ENCODE measurements at places on chromosomes 16 and 17. TPM values are rescaled to one million over a fixed set of nuclear protein-coding genes. Genes with fewer than 3 reads are reported as not detected.

Gene G6PC1
- not detected for total RNA-seq

Gene CD300A
- 10.6 TPM for total RNA-seq

DNA sequence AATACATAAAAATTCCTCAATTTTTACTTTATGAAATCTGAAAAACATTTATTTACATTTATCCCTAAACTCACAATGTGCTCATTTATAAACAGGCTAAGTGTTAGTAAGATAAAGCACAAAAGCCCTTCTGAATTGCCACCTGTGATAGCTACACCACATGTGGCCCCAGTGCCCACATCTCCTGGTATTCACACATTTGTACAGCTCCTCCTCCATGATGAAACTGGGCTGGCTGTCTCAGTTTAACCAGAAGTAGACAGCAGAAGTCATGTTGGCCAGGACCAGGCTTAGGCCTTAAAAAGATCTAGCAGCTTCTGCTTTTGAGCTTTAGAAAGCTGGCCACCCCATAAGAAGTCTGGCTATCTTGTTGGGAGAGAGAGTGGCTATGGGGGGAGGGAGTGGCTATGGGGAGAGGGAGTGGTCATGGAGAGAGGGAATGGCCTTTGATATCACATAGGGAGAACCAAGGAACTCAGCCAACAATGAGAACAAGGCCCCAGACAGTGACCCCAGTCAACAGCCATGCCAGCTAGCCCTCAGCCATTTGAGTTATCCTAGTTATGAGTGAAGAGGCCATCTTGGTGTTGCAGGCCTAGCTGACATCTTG, 47.4 kb downstream of the CEP95 start:
- no peak overlapping the region for H3K4me3 ChIP-seq
- peaks cover 15% of the 10 kb centered on the region for H3K36me3 ChIP-seq
- H3K27ac ChIP-seq = no peak overlapping the region
- DNase-seq = no peak
- H3K27me3 ChIP-seq = no peaks in the 10 kb centered on the region
- H3K4me1 ChIP-seq = no peaks in the 10 kb centered on the region

- H3K27ac ChIP-seq = peak overlapping the region; percentile 73
- H3K36me3 ChIP-seq = peaks cover 48% of the 10 kb centered on the region
- H3K4me1 ChIP-seq = peaks cover 49% of the 10 kb centered on the region
- H3K27me3 ChIP-seq = no peaks in the 10 kb centered on the region
- no peak for DNase-seq
These were observed 15.7 kb downstream of the RBL2 start for GRCh38 chr16:53449816-53450517.

Gene C17orf78
- total RNA-seq = not detected

Gene KRTAP4-5
- total RNA-seq = not detected

DNA sequence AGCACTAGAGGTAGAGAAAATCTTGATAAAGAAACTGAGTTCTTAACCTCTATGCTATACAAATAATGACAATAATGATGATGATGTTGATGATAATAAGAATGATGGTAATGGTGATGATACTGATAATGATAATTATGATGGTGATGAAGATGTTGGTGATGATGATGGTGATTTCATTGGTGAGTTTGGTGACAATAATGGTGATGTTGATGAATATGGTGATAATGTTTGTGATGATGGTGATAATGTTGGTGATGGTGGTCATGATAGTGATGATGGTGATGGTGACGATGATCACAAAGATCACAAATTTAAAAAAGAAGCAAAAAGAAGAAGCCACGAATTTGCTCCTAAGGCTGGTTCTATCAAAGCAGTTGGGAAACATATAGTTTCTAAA, 519.0 kb upstream of the C16orf82 start:
- H3K27ac ChIP-seq = no peak overlapping the region
- no peak for DNase-seq
- H3K27me3 ChIP-seq = peaks cover 22% of the 10 kb centered on the region
- no peak overlapping the region for H3K4me3 ChIP-seq
- H3K36me3 ChIP-seq = no peaks in the 10 kb centered on the region

Data from activated naive CD8-positive, alpha-beta T cell treated with anti-CD3 and anti-CD28 coated beads, Interleukin-2, amount 10 ng/mL, durations not matched to agents 7 days and 5 days (primary cell).